Activated CD8-positive, alpha-beta memory T cell treated with anti-CD3 and anti-CD28 coated beads for 1 hour (primary cell): ENCODE measurements at places on chromosomes 7 and 10.

GRCh38 chr7:48506569-48506968, 335.3 kb downstream of the ABCA13 start:
- DNase-seq, result no peak

- no peak for DNase-seq
Observed at GRCh38 chr7:50640779-50641178, 75.6 kb upstream of the DDC start.

GRCh38 chr7:143303733-143304132, 12.2 kb upstream of the CLCN1 start:
- DNase-seq, result no peak

GRCh38 chr7:4739528-4739992, 35.9 kb upstream of the AP5Z1 start:
- no peak for DNase-seq

DNA sequence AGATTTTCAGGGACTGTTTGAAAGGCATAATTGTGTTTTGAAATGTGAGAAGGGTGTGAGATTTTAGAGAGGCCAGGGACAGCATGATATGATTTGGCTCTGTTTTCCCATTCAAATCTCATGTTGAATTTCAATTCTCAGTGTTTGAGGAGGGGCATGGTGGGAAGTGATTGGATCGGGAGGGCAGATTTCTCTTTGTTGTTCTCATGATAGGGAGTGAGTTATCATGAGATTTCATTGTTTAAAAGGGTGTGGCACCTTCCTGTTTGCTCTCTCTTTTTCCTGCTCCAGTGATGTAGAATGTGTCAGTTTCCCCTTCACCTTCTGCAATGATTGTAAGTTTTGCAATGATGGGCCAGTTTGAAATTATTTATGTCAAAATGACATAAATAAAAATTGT, 113.0 kb upstream of the PCDH15 start:
- DNase-seq, result no peak

GRCh38 chr10:13614530-13615332, 28.0 kb downstream of the PRPF18 start:
- DNase-seq, result no peak

- DNase-seq, result no peak
Observed at GRCh38 chr7:137298464-137298794, 45.1 kb downstream of the PTN start.

GRCh38 chr7:1297017-1297960, 64.6 kb downstream of the UNCX start:
- DNase-seq, result no peak

DNA sequence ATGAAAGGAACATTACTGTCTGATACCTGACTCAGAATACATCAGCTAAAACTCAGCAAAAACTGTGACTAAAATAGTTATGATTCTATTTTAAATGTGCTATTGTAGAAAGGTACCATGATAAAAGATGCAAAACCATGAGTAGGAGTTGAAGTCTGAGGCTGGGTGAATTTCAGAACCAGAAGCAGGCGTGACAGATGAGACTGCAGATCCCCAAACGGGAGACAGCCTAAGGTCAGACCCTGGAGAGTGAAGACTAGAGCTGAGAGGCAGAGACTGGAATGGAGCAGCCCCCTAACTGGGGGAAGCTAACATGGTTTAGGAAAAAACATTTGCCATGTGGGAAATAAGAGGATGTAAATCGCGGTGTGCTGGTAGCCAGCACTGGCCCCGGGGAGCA, 275.8 kb downstream of the POM121L12 start:
- no peak for DNase-seq

DNA sequence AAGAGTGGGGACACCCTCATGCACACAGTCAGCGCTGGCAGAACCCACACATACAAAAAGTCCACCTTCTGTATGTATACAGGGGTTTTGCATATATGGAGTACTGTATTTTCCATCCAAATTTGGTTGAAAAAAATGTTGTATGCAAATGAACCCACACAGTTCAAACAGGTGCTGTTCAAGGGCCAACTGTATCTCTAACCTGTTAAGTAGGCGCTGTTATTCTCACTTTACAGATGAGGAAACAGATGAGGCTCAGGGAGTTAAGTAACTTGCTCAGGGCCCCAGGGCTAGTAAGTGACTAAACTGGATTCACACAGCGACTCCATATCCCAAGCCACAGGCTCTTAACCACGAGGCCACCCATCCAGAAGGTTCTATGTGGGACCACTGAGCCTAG, 69.9 kb downstream of the C10orf105 start:
- no peak for DNase-seq

GRCh38 chr7:117132321-117133120, 179.2 kb downstream of the ST7 start:
- no peak for DNase-seq

DNA sequence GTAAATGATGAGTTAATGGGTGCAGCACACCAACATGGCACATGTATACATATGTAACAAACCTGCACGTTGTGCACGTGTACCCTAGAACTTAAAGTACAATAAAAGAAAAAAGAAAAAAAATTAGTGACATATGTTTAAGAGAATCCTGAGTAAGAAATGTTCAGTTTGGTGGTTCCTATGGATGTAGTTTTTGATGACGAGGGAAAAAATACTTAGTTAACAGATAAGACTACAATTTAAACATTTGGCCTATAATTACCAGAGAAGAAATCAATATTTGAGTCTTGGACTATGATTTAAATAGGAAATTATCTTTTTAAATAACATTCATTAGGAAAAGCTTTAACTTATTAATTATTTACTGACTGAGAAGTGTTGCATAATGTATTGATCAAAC, 39.2 kb upstream of the SLC26A3 start:
- DNase-seq, result no peak

DNA sequence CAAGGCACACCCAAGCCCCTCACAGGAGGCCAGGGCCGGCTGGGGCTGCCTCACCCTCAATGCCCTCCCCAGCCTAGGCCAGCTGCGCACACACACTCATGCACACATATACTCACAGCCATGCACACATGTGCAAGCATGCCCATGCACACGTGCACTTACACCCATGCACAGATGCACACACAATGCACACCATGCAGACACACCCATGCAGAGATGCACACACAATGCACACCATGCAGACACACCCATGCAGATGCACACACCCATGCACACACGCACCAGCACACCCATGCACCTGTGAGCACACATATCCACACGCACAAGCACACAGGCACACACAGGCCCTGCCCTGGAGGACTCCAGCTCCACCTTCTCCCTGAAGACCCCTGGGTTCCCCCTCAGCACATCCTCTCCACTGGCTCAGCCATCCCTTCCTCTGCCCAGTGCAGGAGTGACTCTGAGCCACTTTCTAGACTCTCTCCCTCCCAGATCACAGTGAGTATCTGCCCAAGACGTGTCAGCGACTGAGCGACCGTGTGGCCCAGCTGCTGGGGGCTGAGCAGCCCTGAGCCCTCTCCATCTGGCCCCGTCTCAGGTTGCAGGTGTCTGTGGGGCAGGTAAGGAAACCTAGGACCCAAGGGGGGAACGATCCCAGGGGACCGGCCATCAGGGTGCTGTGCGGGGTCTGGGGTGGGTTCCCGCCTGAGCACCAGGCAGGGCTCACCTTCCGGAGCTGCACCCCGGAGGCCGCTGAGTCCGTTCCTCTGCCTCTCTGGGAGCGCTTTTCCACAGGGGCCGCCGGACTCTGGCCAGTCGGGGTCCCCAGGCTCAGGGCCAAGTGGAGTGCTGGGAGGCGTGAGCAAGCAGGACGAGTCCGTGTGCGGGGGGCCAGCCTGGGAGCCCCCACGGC, 25.8 kb downstream of the AP5Z1 start:
- DNase-seq, result no peak

DNA sequence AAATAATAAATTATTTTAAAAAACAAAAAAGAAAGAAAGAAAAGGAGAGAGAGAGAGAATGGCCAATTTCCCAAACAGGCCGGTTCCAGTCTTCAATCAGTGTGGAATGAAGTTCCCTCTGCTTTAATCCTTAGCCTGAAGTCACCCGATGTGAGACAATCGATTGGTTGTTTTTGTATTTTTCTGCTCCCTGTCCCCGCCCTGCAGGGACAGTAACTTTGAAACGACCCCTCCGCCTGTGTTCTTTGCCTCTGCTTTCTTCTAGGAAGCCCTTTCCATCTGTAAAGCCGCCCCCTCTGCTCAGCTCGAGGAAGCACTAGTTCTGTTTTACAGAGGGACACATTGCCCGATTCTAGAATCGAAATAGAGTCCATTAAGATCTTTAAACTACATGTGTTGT, 33.4 kb downstream of the FOXL3 start:
- no peak for DNase-seq

- no peak for DNase-seq
Observed at GRCh38 chr7:69735582-69735981, 137.3 kb downstream of the AUTS2 start.

GRCh38 chr10:6283655-6284054, 80.9 kb downstream of the PFKFB3 start:
- no peak for DNase-seq

GRCh38 chr7:19203686-19204085, 58.5 kb upstream of the FERD3L start:
- no peak for DNase-seq

GRCh38 chr7:115911465-115911864, 119.1 kb downstream of the TFEC start:
- no peak for DNase-seq

DNA sequence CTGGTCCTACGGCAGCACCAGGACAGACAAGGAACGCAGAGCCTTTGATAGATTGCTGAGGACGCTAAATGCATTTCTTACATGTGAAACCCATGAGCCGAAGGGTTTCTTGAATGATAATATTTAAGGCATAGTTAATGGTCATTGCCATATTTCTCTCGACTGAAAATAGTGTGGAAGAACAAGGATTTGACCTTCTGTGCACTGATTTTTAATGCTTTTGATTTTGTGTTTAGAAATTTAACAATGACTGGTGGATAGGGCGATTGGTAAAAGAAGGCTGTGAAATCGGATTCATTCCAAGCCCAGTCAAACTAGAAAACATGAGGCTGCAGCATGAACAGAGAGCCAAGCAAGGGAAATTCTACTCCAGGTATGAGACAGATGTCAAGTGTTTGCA, 150.8 kb downstream of the NSUN6 start:
- no peak for DNase-seq

- DNase-seq, result no peak
Observed at GRCh38 chr10:124560377-124561105, 98.9 kb downstream of the LHPP start.

- DNase-seq, result no peak
Observed at GRCh38 chr10:18113881-18114280, 26.3 kb upstream of the CACNB2 start.

DNA sequence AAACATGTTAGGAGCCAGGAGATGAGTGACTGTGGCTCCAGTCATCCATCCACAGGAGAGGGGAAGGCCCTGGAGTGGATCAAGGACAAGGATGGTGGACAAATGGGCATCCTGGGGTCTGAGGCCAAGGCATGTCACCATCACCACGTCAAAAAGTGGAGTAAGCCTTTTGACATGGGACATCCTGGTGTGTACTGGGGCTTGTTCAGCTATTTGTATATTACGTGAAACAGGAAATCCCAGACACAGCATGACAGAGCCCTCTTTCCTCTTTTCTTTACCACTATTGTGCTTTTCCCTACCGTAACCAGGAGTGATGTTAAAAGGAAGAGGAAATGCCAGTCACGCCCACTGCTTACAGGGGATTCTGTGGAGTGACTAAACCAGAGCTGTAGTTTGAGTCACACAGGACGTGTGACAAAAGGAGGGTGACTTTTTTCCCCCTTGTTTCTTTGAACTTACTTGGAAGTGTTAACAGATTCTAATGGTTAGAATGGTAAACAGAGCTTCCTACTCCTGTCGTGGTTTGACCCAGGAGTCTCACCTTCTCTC, 15.4 kb downstream of the ACSL5 start:
- no peak for DNase-seq

GRCh38 chr7:99004781-99005500, 126.6 kb downstream of the TRRAP start:
- no peak for DNase-seq

DNA sequence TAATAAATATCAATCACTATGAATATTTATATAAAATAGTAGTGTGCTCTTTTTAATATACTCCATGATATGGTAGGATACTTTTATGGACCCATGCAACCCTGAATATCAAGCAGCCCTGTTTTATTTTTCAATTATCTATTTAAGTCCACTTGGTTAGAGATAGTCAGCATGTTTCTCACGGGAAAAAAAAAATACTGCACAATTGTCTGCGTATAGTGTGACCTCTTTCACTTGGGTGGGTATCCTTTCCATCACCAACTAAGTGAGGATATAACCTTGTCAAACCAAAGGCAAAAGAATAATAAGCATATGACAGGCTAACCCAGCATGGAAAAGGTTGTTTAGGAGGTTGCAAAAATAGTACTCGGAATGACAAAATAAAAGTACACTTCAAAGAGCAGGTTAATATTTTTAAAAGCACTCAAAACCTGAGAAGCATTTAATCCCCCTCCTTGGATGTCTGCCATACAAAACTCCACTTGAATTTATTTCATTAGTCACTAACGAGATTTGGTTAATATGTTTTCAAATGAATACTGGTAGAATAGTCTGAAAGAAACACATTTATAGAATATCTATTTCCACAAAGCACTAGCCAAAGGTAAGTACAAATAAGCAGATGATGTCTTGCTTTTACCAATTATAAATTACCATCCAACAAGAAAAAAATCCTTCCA, 76.5 kb downstream of the IMMP2L start:
- no peak for DNase-seq

DNA sequence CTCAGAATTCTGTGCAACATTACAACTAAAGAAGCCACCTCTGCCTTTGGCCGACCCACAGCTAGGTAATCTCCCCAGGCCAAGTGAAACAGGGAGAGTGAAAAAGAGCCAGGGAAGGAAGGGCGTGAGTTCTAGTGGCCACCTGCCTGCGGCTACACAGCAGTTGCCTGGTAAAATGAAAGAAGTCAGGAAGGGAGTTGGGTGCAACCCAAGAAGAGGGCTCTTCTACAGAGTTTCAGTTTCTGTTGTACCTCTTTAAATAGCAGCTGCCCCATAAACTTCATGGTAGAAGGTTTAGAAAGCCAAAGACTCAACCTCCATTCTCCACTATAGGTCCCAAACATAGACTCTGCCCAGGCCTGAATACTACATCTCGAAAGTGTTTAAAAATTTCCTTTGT, 76.2 kb upstream of the TMEM168 start:
- DNase-seq, result no peak

DNA sequence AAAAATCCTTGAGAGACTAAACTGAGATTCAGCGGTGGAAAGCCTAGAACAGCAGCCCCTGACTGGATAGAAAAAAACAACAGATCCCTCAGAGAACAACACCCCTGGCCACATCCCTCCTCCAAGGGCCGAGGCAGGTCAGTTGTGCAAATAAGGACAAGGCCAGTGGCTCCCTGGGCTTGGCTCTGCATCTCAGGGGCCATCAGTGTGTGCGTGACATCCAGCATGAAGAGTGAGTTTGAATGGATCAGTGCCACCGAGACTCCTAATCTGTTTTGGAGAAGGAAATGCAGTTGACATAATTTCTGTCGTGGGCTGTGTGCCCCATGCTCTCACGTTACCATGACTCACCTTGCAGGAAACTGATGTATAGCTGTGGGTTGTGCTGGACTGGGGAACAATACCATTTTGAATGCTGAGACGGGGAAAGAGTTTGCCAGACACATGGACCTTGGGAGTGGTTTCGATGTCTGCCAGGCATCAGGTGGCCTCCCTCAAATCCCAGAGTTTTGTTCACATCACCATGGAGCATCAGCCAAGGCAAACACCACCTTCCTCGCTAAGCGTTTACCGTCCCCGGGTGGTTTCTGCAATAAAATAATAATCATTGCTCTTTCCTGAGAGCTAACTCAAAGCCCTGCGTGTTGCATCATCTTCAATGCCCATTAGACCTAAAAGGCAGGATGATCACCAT, 153.2 kb upstream of the FZD8 start:
- no peak for DNase-seq
